NCI-H526 treated with DMSO at 0.1 percent for 48 hours (cell line): ENCODE measurements at places on chromosomes 16 and 17.

- no peak for DNase-seq
These were observed 3.6 kb upstream of the HIC1 start for GRCh38 chr17:2051061-2051932.

GRCh38 chr17:62140376-62140775 is 75.3 kb upstream of the MED13 start:
- no peak for DNase-seq

DNA sequence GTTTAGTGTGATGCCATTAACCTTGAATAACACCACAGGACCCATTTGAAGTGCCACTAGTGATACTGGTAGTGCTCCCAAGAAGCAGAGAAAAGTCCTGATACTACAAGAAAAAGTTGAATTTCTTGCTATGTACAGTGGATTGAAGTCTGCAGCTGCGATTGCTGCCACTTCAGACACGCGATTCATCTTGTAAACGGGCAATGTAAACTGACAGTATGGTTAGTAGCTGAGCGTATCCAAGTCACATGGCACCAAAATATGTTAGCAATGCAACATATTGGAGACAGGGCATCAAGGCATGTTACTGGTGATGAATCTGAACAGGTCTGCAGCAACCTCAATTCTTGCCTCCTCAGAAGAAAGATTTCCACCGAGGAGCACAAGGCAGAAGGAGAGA is 238.9 kb downstream of the HS3ST3B1 start:
- DNase-seq: no peak

- DNase-seq: no peak
These were observed 27.9 kb upstream of the HYDIN start for GRCh38 chr16:71258372-71258771.

DNA sequence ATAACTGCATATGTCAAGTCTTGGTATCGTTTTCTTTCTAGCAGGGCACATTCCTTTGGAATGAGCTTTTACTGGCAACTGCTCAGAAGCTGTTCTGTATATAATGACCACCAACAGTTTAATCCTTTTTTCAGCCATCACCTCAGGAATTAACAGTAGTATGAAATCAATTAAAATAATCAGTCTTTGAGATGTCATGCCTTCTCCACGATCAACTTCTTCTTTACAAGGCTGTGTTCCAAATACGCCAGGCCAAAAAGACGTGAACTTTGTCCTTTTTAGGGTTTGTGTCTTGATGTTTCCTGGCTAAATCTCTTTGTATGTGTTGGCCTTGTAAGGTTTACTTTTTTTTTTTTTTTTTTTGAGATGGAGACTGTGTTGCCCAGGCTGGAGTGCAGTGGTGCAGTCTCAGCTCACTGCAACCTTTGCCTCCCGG is 54.9 kb downstream of the ABCC1 start:
- DNase-seq: no peak
